Foreskin fibroblast (primary cell): ENCODE measurements at places on chromosomes 2 and 18.
A peak's percentile ranks its signal among the peaks of the same experiment; 100 is the strongest.

DNA sequence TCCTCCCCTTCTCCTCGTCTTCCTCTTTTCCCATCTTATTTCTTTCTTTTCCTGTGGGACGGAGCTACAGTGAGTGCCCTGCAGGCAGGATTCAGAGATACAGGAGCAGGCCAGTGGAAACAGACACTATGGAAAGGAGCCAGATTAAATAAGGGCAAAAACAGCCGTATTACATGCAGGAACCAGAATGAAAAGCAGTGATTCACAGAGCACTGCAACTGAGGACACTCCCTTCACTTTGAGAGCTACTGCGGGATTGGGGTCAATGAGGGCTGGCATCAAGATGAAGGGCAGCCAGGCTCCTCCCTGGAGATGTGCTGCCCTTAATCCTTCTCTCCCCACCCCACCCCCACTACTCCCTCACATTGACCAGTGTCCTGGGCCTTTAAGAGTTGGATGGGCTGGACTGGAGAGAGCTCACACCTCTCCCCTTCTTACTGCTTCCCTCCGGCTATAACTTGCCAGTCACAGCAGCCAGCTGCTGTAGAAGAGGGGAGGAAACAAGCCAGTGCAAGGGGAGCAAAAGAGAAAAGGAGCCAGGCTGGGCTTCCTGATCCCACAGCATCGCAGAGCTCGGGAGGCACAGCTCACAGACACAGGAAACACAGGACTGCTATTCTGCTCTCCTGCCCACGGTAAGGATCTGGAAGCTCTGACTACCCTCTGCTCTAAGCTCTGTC lies at the start of gene PLCD4:
PLCD4 (plus strand) TSS at position 464 of the 680 bp plus-strand sequence. CDS start 7,841 bp downstream, outside the sequence.
- peak; percentile 94 for DNase-seq

GRCh38 chr2:50732796-50733195 lies 299.1 kb downstream of the NRXN1 start:
- no peak for DNase-seq

DNA sequence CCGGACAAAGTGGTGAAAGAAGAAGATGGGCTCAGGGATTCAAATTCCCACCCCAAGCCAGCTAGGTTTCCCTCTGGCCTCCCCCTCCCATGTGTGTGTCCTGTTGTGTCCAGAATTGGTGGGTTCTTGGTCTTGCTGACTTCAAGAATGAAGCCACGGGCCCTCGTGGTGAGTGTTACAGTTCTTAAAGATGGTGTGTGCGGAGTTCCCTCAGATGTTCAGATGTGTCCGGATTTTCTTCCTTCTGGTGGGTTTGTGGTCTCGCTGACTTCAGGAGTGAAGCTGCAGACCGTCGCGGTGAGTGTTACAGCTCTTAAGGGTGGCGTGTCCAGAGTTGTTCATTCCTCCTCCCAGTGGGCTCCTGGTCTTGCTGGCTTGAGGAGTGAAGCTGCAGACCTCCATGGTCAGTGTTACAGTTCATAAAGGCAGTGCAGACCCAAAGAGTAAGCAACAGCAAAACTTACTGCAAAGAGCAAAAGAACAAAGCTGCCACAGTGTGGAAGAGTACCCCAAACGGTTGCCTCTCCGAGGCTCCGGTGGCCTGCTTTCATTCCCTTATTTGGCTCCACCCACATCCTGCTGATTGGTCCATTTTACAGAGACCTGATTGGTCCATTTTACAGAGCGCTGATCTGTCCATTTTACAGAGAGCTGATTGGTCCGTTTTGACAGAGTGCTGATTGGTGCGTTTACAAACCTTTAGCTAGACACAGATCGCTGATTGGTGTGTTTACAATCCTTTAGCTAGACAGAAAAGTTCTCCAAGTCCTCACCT lies 37.7 kb upstream of the KLF11 start:
- no peak for DNase-seq

DNA sequence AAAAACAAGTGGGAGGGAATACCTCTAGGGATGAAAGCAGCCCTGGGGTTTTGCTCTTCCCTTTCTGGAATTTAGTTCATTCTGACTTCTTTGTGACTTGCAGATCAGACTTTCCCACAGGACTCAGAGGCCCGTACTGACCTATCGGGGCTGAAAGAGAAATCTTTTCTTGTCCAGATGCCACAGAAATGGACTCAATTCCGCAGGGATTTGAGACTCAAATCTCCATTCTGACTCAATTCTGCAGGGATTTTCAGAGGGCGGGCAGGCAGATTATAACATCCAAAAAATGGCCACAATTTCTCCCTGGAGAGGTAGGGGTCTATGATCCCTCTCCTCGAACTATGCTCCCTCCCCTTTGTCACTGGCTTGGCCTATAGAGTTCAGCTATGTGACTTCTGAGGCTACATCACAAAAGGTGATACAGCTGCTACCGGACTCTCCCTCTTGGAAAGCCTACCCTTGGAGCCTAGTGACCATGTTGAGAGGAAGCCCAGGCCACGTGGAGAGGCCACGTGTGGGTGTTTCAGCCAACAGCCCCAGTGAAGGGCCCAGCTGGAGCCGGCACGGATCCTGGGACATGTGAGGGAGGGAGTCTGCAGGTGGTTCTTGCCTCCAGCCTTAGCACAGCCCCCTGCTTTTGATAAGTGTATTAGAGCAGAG lies 4.8 kb upstream of the EFHD1 start:
- DNase-seq: no peak

GRCh38 chr2:55452879-55453278 lies 33.2 kb upstream of the CCDC88A start:
- no peak for DNase-seq

DNA sequence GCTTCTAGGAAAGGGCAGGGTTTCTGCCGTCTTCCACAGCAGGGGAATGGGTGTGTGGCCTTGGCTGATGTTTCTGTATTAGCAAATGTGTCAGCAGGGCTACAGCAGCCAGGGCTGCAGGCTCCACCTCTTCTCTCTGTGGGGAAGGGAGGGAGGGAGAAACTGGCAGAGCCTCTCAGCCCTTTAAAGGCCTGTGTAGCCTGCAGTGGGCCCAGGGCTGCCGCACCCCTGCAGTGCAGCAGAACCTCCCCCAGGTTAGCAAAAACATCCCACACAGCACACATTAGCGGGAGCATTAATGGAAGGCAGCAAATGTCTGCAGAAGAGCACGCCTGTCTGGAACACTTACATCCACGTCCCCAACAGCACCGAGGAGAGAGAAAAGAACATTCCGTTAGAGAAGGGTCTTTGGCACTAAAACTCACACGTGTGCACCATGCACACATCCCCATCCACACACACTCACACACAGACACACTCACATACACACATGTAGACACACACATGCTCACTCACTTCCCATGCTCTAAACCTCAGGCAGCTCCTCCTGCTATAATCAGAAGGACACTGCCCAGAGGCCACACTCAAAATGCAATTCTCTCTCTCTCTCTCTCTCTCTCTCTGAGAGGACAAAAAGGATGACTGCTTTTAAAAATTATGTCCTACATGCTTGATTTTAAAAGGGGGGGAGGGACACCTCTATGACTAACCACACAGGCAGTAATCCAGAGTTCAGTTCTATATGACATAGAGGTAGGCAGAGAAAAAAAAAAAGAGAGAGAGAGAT lies 24.1 kb downstream of the MRPL35 start:
- peak; percentile 62 for DNase-seq

DNA sequence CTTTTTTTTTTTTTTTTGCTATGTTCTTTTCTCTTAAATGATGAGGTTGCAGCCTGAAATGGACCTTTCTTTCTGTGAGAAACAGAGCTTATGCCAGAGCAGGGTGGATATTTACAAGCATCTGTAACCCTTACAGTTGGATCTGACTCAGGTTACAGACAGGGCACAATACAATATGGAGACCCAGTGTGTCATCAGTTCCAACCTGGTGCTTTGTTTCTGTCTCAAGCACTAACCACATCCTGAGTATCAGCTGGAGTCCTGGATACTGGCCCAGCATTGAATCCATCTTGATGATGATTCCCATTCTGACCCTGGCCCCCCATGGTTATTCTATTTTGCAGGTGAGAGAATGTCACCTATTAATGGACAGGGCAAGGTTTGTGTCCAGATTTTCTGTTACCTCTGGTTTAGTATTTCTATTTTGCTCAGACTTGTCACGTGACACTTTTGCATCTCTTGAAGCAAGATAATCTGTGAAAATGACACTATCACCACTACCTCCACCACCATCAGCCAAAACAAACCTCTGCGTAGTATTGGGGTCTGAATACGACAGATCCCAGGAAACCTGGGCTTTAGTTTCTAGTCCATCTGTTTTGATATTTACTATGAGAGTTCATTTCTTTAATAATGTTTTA lies 174.0 kb downstream of the CCDC85A start:
- DNase-seq: no peak

DNA sequence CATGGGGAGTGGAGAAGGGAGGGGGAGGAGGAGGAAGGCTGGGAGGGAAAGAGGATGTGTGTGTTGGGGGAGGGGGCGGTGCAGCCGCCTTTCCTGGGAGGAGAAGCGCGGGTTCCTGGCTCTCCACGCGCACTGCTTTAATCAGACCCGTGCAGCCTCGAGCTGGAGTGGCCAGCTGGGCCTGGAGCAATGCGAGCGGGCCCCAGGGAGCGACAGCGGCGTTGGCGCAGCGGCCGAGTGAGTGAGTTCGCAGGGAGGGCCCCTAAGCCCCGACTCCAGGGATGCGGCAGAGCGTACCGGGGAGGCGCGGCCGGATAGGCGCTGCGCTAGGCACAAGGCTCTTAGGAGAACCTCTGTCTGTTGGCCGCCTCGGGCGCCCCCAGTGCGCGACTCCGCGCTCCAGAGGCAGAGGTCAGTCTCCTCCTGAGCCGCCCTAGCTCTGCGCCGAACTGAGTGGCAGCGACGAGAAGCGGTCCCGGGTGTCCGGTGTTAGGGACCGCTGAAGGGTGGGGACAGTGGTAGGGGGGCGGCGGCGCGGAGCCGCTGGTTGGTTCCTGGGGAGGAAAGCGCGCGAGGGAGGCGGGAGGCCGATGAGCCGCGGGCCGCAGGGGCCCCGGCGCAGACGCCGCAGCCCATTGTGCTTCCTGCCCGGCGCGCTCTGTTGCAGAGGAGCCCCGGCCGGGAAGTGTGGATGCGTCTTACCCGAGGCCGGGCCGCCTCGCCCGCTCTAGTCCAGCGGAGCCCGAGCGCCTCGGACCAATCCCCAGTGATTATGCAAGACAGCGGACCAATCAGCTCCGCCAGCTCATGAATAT lies 455 bp upstream of the DLX1 start:
- peak; percentile 97 for DNase-seq

DNA sequence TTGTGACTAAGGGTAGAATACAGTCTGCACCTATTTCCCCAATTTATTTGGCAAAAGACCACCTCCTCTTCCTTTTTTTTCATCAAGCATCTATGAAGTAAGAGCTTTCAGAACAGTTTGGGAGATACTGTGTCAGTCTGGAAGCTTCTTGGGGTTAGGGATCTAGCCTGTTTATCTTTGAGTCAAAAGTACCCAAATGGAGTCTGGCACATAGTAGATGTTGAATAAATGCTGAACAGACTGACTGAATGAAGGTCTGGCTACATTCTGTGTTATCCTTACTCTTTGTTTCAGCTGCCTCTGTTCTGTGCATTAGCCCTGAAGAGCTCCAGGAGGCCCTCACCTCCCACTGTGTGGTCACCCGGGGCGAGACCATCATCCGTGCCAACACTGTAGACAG lies 223.2 kb downstream of the MYO3B start:
- no peak for DNase-seq

GRCh38 chr18:68916734-68917133 lies 118.9 kb downstream of the CCDC102B start:
- no peak for DNase-seq

GRCh38 chr2:207810200-207810788 lies 40.6 kb upstream of the FZD5 start:
- DNase-seq: no peak

DNA sequence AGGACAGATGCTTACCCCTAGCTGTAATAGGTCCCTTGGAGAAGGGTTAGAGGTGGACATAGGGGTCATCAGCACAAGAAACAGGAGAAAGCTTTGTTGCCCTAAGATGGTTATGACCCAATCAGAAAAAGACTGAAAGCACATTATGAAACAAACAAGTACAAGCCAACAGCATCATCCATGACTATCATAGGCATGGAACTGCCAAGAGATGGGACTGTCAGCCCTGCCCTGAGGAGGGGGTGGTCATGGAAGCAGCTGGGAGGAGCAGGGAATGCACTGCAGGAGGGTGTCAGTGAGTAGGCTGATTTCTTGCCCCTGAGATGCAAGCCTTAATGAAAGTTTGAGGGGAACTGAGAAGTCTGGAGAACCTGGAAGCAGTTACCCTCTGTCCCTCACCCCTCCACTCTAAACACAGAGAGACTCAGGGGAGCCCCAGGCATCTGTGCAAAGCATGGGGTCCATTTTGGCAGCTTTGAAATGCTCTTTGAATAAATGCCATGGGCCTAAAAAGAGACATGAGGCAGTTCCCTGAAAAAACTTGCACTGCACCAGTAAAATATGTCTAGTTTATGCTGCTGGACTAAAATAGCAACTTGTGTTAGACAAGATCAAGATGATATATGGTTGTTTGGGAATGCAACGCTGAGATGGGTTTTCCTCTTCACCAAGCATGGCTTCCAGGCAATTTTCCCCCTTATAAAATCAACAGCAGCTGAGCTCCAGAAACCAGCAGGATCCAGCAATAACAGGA lies 122.7 kb upstream of the ZFP36L2 start:
- peak; percentile 49 for DNase-seq

DNA sequence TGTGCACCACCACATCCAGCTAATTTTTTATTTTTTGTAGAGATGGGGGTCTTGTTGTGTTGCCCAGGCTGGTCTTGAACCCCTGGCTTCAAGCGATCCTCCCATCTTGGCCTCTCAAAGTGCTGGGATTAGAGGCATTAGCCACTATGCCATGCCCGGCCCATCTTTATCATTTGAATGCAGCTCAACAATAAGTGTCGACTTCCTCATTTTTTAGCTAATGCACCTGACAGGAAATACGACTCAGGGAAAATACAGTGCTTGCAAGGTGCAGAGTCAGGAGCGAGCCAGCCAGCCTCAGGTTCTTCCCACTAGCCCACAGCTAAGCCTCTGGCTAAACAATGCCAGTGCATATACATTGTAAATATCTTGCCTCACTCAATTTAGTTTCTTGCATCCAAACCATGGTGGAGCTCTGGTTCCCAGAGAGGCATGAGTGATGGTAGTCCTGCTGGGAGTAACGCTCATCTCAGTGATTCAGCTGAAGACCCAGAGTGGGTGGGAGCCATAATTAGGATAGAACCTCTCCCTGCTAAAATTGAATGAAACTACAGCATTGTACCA lies 135.0 kb downstream of the TGIF1 start:
- no peak for DNase-seq

DNA sequence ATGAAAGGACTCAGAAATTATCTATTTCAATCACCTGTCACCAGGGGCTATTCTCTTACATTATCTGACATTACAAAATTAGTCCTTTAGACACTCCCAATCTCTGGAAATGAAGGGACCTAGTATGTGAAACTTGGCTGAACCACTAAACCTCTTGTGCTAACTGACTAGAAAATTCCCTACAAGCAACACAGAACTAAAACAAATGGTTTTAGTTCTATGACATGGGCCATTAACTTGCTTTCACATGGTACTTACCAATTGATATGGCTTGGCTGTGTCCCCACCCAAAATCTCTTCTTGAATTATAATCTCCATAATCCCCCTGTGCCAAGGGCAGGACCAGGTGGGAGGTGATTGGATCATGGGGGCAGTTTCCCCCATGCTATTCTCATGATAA lies 16.6 kb downstream of the SERPINE2 start:
- DNase-seq: no peak

GRCh38 chr2:67876176-67876575 lies 186.6 kb downstream of the C1D start:
- peak; percentile 91 for DNase-seq
